Testis (tissue), 5 donors: ENCODE measurements at places on chromosomes 5 and 9. TPM values are rescaled to one million over a fixed set of nuclear protein-coding genes. Genes with fewer than 3 reads are reported as not detected.

GRCh38 chr5:34672196-34672595 is 16.1 kb downstream of the RAI14 start:
- no peak for DNase-seq

DNA sequence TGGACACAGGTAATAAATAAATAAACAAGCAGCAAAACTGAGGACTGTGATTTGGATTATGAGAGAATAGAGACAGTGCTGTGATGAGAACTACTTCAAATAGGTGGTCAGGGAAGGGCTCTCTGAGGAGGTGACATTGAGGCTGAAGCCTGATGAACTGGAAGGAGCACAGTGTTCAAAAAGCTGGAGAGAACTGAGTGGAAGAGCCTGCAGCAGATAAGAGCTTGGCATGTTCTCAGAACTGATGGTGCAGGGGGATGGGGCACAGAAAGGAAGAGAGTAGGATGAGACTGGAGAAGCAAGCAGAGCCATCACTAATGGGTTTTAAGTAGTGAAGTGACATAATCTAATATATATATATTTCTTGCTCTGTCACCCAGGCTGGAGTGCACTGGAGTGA is 11.2 kb upstream of the TPM2 start:
- DNase-seq = no peak

DNA sequence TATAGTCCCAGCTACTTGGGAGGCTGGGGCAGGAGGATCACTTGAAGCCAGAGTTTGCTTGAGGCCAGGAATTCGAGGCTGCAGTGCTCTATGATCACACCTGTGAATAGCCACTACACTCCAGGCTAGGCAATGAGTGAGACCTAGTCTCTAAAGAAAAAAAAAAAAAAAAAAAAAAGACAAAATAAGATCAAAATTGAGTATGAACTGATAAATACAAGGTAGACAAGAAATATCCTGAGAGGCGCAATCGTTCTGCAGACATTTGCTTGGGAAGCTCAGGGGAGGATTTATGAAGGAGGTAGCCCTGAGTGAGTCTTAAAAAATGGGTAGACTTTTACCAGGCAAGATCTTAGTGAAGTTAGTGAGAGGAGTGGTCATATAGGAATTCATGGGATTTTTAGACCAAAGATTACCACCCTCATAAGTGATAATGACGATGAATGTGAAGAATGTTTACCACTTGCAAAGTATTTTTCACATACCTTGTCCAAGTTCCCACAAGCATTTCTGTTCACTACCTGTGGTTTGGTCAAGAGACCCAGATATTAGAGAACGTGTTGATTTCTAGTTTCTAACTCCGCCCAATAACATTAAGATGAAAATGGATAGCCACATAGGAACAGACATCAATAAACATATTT is 4.4 kb downstream of the PDCD1LG2 start:
- no peak for DNase-seq

- no peak for DNase-seq
Measured at GRCh38 chr5:42321785-42322184, 101.5 kb upstream of the GHR start.

Gene ADAM19
- total RNA-seq = 4.9 TPM

- DNase-seq = no peak
Measured at GRCh38 chr9:128123451-128124080, 4.0 kb downstream of the PTGES2 start.

Gene OTP
- 0.37 TPM for total RNA-seq

DNA sequence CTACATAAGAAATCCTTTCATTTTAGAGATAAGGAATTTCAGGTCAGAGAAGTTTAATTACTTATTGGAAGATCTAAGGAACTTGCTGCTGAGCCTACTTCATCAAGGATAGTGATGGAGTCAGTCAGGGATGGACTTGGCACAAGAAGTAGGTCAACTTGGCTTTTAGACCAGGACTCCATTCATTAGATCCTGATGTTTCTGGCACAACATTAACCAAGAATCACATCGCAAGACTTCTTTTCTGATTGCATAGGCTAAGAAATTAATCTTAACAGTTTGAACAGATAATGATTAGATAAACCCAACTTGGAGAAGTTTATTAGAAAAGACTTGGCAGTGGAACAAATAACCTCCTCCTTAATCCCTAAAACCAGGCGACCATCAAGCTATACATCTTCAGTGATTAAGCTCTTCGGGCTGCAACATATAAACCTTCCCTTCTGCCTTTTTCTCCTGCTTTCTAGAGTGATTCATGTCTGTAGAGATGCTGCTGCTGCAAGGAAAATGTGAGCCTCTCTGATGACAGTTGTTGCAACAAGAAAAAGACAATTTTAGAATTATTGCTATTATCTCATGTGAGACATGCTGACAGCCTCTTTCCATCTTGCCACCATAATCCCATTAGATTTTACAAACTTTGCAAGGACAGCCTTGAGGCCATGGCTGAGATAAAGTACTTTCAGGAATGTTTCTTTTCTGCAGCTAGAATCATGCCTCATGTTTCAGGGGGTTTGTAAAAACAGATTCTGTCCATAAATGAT is 207.9 kb upstream of the SLC27A6 start:
- DNase-seq = no peak

DNA sequence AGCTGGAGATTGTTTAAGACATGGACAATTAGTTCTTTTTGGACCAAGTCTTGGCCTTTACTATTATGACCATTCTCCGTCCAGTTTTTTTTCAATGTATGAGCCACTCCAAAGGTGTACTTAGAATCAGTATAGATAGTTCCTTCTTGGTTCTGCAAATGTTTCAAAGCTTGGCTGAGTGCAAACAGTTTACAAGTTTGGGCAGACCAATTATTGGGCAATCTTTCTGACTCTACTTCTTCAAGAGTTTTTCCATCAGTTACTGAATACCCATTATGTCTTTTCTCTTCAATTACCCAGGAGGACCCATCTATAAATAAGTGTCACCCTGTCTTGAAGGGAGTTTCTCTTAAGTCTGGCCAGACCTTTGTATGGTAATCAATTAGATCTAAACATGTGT is 15.5 kb downstream of the IFT74 start:
- no peak for DNase-seq

Gene ATP6V1G1
- 243 TPM for total RNA-seq

DNA sequence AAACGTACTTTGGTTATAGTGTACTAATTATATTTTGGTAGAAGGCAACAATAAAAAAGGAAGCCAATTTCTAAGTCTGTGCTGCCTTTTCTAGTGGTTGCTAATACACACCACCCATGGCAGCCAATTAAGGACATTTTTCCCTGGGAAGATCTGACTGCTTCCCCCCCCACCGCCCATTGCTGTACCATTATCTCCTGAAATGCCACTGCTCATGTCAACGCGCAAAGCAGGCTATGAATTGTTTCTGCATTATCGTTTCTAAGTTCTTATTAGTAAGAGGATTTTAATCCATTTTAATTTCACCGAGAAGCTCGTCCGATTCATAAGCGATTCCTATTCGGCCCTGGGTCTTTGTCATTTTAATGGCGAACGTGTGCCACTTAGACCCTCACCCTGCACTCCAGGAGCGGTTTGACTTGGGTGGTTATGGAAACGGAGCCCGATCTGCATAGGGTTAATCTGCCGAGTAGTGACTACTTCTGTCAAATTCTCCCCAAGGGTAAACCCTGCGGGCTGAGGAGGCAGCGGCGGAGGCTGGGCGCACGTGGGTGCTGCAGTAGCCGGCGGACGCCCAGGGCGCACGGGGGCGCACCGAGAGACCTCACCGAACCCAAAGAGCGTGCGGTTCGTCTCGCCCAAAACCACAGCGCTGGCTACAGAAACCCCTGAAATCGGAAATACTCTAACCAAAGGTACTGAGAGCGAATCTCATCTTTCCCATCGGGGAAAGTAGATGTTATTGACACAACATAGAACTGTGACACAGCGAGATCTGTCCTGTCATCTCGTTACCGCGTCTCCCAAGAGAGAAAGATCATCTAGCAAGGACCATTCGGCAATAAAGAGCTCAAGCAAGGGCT is 55.8 kb upstream of the SHC3 start:
- no peak for DNase-seq

- DNase-seq = no peak
Measured at GRCh38 chr5:33361781-33362180, 79.0 kb upstream of the TARS1 start.

- DNase-seq = no peak
Measured at GRCh38 chr5:165127941-165128340, 1622.5 kb downstream of the MAT2B start.

- DNase-seq = no peak
Measured at GRCh38 chr5:52328220-52328806, 459.4 kb upstream of the ITGA1 start.

Gene ZSWIM6
- total RNA-seq = 16.5 TPM

DNA sequence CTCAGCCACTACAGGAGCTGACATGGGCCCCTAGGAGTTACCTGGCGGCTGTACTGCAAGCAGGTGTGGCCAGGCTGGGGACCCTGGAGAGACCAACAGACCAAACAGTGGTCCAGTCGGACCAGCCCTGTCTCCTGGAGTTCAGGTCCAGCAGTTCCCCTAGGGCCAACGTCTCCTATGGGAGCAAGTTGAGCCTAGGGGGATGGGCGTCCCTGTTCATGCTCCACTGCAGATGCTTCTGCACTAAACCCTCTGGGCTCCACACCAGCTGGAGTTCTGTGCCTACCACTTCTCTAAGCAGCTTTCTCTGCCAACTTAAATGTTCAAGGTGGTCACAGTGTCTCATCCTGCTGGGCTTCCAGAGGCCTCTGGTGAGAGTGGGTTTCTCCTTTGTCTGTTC is 20.6 kb upstream of the OMD start:
- no peak for DNase-seq

Gene PTGS1
- 1.1 TPM for total RNA-seq
